ENCODE measurements at places on chromosomes 4 and X. TPM values are rescaled to one million over a fixed set of nuclear protein-coding genes. Genes with fewer than 3 reads are reported as not detected.

- DNase-seq = no peak
Measured at GRCh38 chrX:51955200-51955599, 61.8 kb downstream of the MAGED1 start.

DNA sequence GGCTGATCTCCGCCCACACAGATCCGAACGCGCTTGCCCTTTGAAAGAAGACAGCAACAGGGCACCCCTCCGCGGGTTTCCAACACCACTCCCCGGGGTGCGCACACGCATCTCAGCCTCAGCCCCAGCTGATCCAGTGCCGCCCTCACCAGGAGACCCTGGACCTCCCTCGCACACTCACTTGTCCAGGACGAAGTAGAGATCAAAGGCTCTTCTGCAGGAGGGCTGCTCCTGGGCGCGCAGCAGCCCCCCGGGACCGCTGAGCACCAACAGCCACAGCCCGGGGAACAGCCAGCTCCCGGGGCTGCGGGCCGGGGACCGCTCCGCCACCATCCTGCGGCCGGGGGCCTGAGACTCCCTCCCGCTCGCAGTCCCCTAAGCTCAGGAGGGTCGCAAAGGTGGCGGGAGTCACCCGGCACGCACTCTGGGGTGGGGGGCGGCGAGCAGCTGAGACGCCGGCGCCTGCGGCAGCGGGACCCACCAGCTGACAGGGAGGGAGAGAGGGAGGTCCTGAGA lies 743 bp downstream of the ANTXR2 start:
- peak; percentile 67 for DNase-seq

- no peak for DNase-seq
Measured at GRCh38 chrX:19882066-19882775, 5.2 kb downstream of the SH3KBP1 start.

- no peak for DNase-seq
Measured at GRCh38 chr4:87075876-87076275, 141.1 kb downstream of the AFF1 start.

TRIM2 gene
- total RNA-seq = 120 TPM

DNA sequence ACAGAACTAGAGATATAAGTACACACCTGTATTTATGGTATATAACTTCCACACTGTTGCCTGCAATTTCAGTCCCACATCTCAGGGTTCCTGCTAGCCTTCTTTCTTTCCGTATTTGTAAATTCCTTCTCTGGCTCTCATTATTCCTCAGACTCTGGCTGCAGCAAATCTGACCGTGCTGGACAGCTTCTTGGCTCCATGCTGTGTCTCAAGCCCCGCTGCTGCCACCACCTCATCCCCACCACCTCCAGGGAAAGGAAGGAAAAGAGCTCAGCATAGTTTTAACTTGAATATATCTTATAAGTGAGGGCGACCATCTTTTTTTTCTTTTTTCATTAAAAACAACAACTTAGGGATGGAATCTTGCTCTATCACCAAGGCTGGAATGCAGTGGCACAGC lies 155.6 kb upstream of the CXCL13 start:
- DNase-seq = no peak

DNA sequence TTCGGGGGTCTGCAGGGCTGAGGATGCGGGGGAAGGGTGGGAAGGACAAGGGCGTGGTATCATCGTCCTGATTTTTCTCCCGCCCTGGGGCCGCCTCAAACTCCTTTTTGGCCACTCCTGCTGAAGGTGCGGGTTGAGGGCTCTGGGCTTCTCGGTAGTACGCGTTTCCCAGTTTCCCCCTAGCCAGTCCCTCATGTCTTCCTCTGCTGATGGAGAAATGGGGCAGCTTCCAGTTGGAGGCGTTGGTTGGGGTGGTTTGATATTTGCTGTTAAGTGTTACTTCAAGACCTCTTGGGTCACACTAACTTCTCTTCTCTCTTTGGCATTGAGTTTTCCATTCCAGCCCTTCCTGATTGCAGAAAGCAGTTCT lies 482 bp downstream of the GSTCD start:
- no peak for DNase-seq

NEUROG2 gene
- 7.3 TPM for total RNA-seq

GRCh38 chrX:13169684-13170083 lies 125.3 kb upstream of the FAM9C start:
- no peak for DNase-seq

NLGN3 gene
- 3.1 TPM for total RNA-seq

RHOXF2 gene
- total RNA-seq = not detected

GRCh38 chrX:19532709-19533108 lies 17.4 kb upstream of the MAP3K15 start:
- no peak for DNase-seq

DNA sequence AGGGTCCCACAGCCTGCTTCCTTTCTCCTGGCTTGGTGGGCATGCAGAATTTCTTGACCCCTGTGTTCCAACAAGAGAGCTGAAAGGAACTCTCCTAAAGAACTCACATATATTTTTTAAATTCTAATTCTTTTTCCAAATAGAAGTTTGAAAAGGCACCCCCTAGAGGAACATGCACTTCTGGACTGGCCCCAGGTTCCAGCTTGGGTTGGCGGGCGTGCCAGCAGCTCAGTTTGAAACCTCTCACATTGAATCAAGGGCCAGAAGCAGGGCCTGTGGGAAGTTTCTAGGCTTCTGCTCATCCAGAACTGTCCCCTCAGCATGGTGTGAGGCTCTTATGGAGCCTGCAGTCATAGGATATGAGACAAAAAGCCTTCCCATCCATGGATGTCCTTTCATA lies 132.6 kb downstream of the ATG4A start:
- no peak for DNase-seq

STK26 gene
- total RNA-seq = 1.7 TPM

FGF2 gene
- 2.9 TPM for total RNA-seq

FRMD7 gene
- total RNA-seq = not detected

SH2D1A gene
- not detected for total RNA-seq

- no peak for DNase-seq
Measured at GRCh38 chr4:90130076-90130475, 2.9 kb downstream of the CCSER1 start.

- DNase-seq = no peak
Measured at GRCh38 chr4:72809208-72809607, 240.2 kb upstream of the ADAMTS3 start.

DNA sequence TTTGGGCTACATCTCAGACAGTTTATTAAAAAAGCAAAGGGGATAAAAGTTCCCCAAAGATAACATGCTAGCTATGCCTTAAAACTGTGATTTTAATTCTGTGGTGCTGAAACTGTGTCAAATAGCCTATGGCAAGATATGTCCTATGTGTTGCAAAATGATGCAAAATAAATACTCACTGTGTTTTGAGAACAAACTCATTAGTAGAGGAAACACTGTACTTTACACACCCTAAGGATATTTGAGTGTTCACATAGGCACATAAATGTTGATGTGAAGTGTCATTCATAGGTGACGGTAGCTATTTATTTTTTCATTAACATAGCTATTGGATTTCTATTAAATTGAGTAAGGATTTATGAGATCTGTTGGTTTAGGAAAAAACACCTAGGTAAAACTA lies 351.9 kb downstream of the FAT4 start:
- DNase-seq = no peak

DNA sequence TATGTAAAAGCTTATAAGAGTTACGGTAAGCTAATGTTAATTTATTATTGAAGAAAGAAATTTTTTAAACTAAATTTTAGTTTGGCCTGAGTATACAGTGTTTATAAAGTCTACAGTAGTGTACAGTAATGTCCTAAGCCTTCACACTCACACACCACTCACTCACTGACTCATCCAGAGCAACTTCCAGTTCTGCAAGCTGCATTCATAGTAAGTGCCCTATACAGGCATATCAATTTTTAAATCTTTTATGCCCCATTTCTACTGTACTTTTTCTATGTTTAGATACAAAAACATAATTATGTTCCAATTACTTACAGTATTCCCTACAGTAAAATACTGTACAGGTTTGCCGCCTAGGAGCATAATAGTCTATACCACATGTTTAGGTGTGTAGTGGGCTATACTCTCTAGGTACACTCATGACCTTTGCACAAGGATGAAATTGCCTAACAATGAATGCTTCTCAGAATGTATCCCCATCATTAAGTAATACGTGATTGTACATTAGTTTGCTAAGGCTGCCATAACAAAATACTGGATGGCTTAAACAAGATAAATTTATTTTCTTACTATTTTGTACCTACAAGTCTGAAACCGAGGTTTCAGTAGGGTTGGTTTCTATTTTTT lies 333.8 kb upstream of the PCDH7 start:
- DNase-seq = no peak

DNA sequence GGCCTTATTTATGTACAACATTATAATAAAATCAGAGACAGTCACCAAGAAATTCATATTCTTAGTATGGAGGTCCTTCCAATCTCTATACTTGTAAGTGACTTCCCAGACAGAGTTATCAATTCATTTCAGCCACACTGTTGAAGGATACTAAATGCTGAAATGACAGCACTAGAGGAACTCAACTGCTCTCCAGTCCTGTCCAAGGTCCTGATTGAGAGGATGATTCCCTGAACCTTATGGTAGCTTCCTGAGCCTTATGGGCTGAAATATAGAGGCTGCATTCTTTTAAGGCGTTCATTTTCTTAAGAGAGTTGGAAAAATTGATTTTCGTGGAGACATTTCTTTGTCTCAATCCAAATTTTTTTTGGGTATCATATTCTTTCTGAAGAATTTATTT lies 205.9 kb downstream of the TLL1 start:
- no peak for DNase-seq

EVC gene
- total RNA-seq = 6.7 TPM

GRCh38 chr4:180832073-180832472 lies 1411.1 kb upstream of the TENM3 start:
- no peak for DNase-seq

GRCh38 chr4:48910511-48910910 lies 3.9 kb upstream of the OCIAD2 start:
- no peak for DNase-seq

VCX2 gene
- total RNA-seq = not detected

CCDC158 gene
- total RNA-seq = not detected

PABPC1L2A gene
- total RNA-seq = 1.5 TPM

DNA sequence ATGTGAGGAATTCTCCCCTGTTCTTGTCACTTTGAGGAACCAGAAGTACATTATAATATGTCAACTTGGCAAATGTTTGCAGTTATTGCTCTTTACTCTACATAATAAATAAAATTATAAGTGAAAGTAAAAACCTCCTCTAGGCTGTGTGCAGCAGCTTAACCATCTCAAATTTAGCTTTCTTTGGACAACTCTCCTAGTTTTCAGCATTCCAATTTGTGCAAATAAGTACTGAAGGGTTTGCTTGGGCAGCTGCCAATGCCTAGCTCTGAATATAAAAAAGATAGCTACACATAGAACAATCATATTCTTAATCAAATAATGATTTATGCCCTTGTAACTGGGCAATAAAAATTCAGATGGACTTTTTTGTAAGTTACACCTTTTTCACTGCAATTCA lies 82.5 kb downstream of the GASK1B start:
- DNase-seq = no peak

ARMCX5 gene
- 16.2 TPM for total RNA-seq

ARMCX4 gene
- total RNA-seq = 22.1 TPM

- DNase-seq = no peak
Measured at GRCh38 chr4:128009428-128009827, 44.2 kb downstream of the ABHD18 start.

DNA sequence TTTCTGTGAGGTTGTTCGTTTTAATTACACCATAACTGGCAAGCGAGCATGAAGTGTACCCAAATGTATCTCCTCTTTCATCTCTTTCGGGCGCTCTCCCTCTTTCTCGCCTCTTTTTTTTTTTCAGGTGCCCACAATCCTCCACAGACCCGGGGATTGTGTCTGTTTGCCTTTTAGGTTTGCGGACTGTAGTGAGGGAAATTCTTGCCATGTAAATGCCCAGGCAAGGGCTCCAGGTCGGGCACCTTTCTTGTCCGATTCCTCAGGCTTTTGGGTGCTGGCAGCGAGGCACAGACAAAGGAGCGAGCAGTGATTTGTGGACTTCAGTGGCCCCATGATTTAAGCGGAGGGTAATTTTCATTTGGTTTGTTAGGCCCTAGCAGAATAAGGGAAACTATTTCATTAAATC lies 1.1 kb upstream of the PHOX2B start:
- DNase-seq = no peak

DNA sequence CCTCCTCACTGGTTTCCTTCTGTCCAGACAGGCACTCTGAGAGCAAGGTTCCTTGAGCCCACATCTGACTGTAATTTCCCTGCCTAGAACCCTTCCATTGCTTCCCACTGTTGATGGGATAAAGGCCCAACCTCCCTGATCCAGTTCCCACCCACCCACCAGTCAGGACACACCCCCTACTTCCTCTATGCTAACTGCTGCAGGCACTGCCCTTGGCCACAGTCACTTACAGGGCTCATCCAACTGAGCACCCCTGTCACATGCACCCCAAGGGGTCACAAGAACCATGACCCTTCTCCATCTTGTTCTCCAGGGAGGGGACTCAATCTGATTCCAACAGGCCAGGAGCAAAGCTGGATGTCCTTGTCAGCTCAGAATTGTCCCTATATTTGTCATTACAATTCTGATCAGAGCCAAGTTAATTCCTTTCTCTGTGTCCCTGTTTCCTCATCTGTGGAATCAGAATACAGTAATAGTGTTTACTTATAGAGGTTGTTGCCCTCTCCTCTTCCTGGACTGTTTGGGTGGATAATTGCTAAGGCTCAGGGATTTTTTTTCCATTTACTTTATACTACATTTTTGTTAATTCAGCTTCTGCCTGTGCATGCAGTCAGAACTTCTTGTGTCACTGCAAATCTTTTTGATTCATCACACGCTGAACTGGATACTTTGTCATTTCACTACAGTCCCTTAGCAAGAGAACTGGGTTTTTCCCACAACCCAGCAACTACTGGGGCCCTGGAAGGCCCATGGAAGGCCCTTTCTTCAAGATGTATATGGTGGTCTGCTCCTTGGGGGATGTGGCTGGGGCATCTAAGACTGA lies 105.6 kb upstream of the MAMLD1 start:
- no peak for DNase-seq

- DNase-seq = no peak
Measured at GRCh38 chr4:54513741-54514140, 144.0 kb upstream of the KIT start.

MAMLD1 gene
- 0.25 TPM for total RNA-seq

REPS2 gene
- total RNA-seq = 3.1 TPM

AMTN gene
- total RNA-seq = not detected

GRCh38 chr4:39169426-39169825 lies 12.9 kb upstream of the WDR19 start:
- DNase-seq = no peak

DNA sequence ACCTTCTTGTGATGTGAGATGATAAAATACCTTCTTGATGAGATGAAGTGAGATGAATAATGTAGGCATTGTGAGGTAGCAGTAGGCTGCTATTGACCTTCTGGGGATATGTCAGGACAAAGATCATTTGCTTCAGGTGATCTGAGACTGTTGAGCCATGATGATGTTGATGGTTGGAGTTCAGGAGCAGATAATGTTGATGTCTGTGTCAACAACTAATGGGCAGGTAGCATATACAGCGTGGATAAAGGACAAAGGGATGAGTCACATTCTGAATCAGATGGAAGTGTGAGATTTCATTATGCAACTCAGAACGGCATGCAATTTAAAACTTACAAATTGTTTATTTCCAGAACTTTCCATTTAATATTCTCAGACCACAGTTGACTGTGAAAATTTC lies 57.3 kb downstream of the RAP1GDS1 start:
- no peak for DNase-seq

TMEM271 gene
- 22.7 TPM for total RNA-seq

Data from glutamatergic neuron (in vitro differentiated cells).